ENCODE measurements at places on chromosomes 13 and 19. TPM values are rescaled to one million over a fixed set of nuclear protein-coding genes. Genes with fewer than 3 reads are reported as not detected.

GRCh38 chr13:86562866-86563265 is 763.6 kb upstream of the SLITRK6 start:
- no peak overlapping the region for H3K4me3 ChIP-seq
- H3K36me3 ChIP-seq, result no peaks in the 10 kb centered on the region
- H3K27me3 ChIP-seq, result no peaks in the 10 kb centered on the region
- DNase-seq, result no peak
- no peak overlapping the region for H3K27ac ChIP-seq
- no peaks in the 10 kb centered on the region for H3K4me1 ChIP-seq

DNA sequence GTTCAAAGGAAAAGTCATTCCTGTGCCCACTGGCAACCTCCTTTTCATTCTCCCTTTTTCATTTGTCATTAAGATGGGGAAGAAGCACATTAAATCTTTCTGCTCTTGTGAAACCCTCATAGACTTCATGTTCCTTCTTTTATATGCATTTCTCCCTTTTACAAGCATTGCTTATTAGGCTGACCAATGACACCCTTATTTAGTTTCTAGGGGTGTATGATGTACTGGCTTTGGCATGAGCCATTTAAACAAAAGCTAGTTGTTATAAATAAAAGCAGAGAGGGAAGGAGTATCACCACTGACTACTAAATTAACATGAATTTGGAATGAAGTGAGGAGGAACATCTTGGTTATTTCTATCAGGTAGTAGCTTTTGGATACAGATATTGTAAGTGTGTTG is 68.2 kb upstream of the PCDH9 start:
- H3K4me1 ChIP-seq, result no peaks in the 10 kb centered on the region
- DNase-seq, result no peak
- H3K4me3 ChIP-seq, result no peak overlapping the region

Gene PRRG2
- total RNA-seq, result 20.2 TPM

DNA sequence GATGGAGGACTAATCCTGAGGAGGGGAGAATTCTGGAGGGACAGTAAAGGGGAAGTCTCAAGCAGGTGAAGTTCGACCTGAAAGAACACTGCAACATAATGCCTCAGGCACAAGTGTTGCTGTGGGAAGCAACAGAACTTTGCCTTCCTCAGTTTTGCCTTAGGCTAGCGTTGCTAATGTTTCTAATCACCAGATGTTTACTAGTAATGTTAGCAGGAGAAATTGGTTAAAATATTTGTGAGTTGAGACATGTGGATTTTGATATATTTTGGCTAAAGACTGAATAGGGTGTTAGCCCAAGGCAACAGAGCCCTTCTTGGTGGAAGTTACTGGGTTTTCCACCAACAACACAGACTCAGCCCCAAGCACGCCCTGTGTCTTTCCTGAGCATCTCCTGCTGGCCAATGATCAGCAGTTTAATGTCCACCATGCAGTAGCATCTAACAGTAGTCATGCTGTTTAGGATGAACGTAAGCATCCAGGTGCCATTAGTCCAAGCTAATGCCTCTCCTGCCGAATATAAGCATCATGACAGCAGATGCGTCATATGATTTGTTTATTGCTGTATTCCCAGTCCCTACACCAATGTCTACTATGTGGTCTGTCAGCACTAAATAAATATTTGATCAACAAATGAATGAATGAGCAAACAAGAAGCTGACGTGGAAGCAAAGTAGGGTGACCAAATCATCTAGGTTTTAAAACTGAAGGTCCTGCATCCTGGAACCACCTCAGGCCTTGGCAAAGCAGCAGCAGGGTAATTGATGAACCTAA is 511.9 kb upstream of the HTR2A start:
- no peak overlapping the region for H3K4me3 ChIP-seq
- H3K4me1 ChIP-seq, result no peaks in the 10 kb centered on the region

GRCh38 chr19:51765086-51765485 is 4.1 kb downstream of the FPR2 start:
- H3K4me3 ChIP-seq, result no peak overlapping the region
- no peaks in the 10 kb centered on the region for H3K4me1 ChIP-seq
- H3K36me3 ChIP-seq, result no peaks in the 10 kb centered on the region
- DNase-seq, result no peak
- no peaks in the 10 kb centered on the region for H3K27me3 ChIP-seq

DNA sequence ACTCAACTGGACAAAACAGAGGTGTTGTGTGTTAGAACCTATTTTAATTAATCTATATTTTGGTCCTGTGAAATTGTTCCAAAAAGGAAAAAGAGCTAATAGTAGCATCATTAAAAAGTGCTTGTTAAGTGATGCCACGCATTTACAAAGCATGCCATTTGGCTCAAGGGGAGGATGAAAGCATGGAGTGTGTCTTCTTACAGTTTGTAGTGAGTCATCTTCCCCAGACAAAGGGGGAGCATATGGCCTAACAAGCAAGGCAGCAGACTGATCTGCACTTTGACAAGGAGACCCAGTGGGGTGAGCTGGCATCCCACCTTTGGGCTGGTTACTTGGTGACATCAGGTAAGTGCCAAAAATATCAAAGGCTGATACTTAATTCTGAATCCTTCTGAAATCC is 297.0 kb downstream of the FGF9 start:
- H3K27ac ChIP-seq, result no peak overlapping the region
- no peaks in the 10 kb centered on the region for H3K27me3 ChIP-seq
- no peak overlapping the region for H3K4me3 ChIP-seq
- H3K4me1 ChIP-seq, result no peaks in the 10 kb centered on the region
- H3K36me3 ChIP-seq, result no peaks in the 10 kb centered on the region

Gene ZNF846
- total RNA-seq, result 10.5 TPM

Gene THSD8
- 6.5 TPM for total RNA-seq

DNA sequence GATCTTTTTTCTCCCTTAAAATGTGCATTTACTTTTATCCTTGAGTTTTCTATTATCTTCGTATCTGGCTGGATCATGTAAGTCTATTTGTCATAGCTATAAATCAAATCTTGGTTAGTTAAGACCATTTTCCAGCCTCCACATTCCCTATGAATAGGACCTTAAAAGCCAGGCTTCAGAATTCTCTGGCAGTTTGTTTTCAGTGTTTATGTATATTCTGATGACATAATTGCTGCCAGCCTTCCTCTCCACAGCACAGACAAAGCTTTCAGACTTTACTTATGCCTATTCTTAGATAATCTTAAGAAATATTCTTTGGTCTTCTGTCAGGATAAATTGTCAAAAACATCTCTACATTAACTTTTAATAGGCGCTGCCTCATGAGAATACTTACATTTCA is 870.8 kb upstream of the SPRY2 start:
- no peak overlapping the region for H3K27ac ChIP-seq
- H3K27me3 ChIP-seq, result no peaks in the 10 kb centered on the region
- no peaks in the 10 kb centered on the region for H3K4me1 ChIP-seq
- no peaks in the 10 kb centered on the region for H3K36me3 ChIP-seq
- H3K4me3 ChIP-seq, result no peak overlapping the region

Gene PEAK3
- 0.72 TPM for total RNA-seq

GRCh38 chr19:2270423-2271233 is 11.3 kb downstream of the PEAK3 start:
- H3K36me3 ChIP-seq, result no peaks in the 10 kb centered on the region
- H3K4me3 ChIP-seq, result peak overlapping the region; percentile 98
- peak; percentile 77 for DNase-seq
- peak overlapping the region; percentile 99 for H3K27ac ChIP-seq

Gene TTYH1
- 0.47 TPM for total RNA-seq

Gene WDR87
- total RNA-seq, result not detected

- peaks cover 25% of the 10 kb centered on the region for H3K4me1 ChIP-seq
- DNase-seq, result no peak
- H3K36me3 ChIP-seq, result no peaks in the 10 kb centered on the region
These were observed 45.9 kb downstream of the COMP start for GRCh38 chr19:18745012-18745735.

Gene GPR42
- total RNA-seq, result not detected

DNA sequence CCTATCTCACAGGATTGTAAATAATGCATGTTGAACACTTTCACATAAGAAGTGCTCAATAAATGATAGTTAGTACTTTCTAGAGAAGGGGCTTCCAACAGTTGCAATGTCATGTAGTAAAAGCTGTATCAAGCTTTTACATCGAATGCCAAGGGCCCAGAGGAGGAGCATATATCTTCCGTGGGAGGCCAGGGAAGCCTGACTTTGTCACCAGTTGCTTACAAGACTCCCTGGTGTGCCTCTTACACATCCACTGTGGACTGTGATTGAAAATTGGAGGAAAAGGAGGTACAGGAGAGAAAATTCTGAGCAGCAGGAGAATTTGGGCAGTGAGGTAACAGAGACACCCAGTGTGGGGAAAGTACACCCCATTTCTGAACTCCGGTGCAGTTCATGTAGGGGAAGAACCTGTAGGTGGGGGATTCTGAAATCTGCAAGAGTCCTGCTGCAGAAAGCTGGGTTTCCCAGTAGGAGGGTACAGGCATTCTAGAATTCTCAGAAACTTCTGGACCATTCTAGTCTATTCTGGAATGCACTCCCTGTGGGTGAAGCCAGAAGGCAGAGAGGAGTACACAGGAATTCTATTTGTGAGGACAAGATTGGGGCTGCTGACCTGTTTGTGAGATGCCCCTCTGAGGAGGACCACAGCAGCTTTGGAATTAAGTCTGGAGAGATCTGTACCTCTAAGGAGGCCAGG is 54.0 kb downstream of the ALOX5AP start:
- H3K4me3 ChIP-seq, result no peak overlapping the region
- no peaks in the 10 kb centered on the region for H3K36me3 ChIP-seq
- H3K27me3 ChIP-seq, result no peaks in the 10 kb centered on the region
- H3K27ac ChIP-seq, result no peak overlapping the region
- DNase-seq, result no peak

Gene TPTE2
- total RNA-seq, result not detected

Gene CGB2
- not detected for total RNA-seq

- no peaks in the 10 kb centered on the region for H3K4me1 ChIP-seq
- DNase-seq, result no peak
- H3K27me3 ChIP-seq, result no peaks in the 10 kb centered on the region
- H3K27ac ChIP-seq, result no peak overlapping the region
These were observed 25.4 kb downstream of the POP4 start for GRCh38 chr19:29631450-29631849.

DNA sequence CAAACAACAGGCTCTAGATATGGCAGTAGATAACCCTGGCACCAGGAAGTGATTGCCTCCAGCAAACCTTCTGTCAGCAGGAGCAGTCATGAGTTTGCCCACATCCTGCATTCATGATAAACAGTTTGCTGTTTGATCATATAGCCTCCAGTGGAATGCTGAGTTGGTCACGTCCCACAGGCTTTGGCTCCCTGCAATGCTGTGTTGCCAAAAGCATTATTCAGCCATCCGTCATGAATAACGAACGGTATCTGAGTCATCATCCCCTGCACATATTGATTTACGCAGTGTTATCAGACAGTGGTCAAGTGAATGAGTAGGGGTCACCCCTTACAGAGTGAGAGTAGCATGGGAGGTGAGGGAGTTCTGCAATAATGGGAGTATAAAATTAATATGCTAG is 21.9 kb upstream of the ZNF432 start:
- no peaks in the 10 kb centered on the region for H3K27me3 ChIP-seq
- H3K4me1 ChIP-seq, result no peaks in the 10 kb centered on the region
- no peak overlapping the region for H3K27ac ChIP-seq

Gene ZNF569
- 1.1 TPM for total RNA-seq

DNA sequence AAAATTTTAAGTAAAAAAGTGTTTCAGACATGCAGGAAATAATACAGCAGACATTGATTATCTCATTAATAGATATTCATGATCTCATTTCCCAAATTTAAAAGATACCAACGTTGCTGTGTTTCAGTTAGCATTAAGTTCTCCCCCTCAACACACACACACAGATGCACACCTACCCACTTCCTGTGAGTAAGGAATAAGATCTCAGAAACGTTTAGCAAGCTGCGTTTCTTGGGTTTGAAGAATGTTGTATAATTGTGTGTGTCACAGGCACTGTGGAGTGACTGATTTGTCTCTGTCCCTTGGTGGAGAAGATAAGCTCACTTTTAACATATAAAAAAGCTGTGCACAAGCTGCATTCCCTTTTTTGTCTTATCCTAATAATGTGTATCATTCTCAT is 196.8 kb downstream of the PDS5B start:
- no peaks in the 10 kb centered on the region for H3K27me3 ChIP-seq
- H3K4me3 ChIP-seq, result no peak overlapping the region
- DNase-seq, result no peak

DNA sequence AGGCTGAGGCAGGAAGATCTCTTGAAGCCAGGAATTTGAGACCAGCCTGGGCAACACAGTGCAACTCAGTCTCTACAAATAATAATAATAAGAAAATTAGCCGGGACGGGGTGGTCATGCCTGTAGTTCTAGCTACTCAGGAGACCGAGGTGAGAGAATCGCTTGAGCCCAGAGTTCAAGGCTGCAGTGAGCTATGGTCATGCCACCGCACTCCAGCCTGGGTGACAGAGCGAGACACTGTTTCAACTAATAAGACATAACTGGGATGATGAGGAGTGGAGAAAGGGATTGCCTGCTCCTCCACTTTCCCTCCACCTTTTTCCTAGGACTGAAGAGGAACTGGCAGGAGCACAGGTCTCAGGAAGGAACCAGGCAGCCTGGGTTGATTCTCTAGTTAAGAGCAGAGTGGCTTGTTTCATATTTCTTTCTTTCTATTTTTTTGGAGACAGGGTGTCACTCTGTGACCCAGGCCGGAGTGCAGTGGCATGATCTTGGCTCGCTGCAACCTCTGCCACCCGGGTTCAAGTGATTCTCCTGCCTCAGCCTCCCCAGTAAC is 4.6 kb upstream of the GPI start:
- H3K4me1 ChIP-seq, result no peaks in the 10 kb centered on the region
- no peak for DNase-seq
- no peak overlapping the region for H3K27ac ChIP-seq
- H3K27me3 ChIP-seq, result no peaks in the 10 kb centered on the region
- no peaks in the 10 kb centered on the region for H3K36me3 ChIP-seq

- no peaks in the 10 kb centered on the region for H3K36me3 ChIP-seq
- H3K27me3 ChIP-seq, result no peaks in the 10 kb centered on the region
- H3K4me1 ChIP-seq, result peaks cover 6% of the 10 kb centered on the region
- DNase-seq, result peak; percentile 51
- H3K4me3 ChIP-seq, result no peak overlapping the region
- peak overlapping the region; percentile 76 for H3K27ac ChIP-seq
These were observed 29.2 kb downstream of the PIP5K1C start for GRCh38 chr19:3670796-3671679.

Gene OSCAR
- total RNA-seq, result 0.57 TPM

GRCh38 chr13:104006625-104007075 is 940.4 kb upstream of the SLC10A2 start:
- no peak for DNase-seq
- H3K36me3 ChIP-seq, result no peaks in the 10 kb centered on the region
- no peak overlapping the region for H3K27ac ChIP-seq

DNA sequence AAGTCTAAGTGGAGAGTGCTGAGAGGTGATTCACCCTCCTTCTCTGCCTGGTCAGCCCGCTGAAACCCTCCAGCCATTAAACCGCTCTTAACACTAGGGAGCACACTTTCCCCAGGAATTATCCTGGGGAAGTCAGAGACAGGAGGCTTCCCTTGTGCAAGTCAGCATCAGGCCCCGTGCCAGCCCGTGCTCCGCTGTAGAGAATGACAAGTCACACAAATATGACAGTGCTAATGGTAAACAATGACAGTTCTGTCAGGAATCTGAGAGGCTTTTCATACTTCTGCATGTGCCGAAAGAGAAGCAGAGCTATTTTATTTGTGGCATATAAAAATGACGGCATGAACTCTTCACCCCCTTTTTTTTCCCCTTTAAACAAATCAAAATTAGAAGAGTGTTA is 816.9 kb upstream of the SLC10A2 start:
- H3K4me3 ChIP-seq, result no peak overlapping the region
- no peaks in the 10 kb centered on the region for H3K36me3 ChIP-seq
- H3K4me1 ChIP-seq, result no peaks in the 10 kb centered on the region
- peak; percentile 33 for DNase-seq
- H3K27ac ChIP-seq, result no peak overlapping the region

Gene MCEMP1
- 0.20 TPM for total RNA-seq

- DNase-seq, result no peak
- no peaks in the 10 kb centered on the region for H3K4me1 ChIP-seq
- H3K36me3 ChIP-seq, result no peaks in the 10 kb centered on the region
- no peak overlapping the region for H3K4me3 ChIP-seq
- H3K27ac ChIP-seq, result no peak overlapping the region
These were observed 54.8 kb upstream of the HMGB1 start for GRCh38 chr13:30520571-30520970.

Measured in colonic mucosa (tissue), 4 donors.